Body of pancreas (tissue), 4 donors: ENCODE measurements at places on chromosomes 16 and 17. TPM values are rescaled to one million over a fixed set of nuclear protein-coding genes. Genes with fewer than 3 reads are reported as not detected.

GRCh38 chr16:57637424-57637823 is 9.0 kb downstream of the ADGRG1 start:
- H3K36me3 ChIP-seq: no peaks in the 10 kb centered on the region
- DNase-seq: no peak
- H3K27ac ChIP-seq: peak overlapping the region; percentile 75
- H3K4me3 ChIP-seq: no peak overlapping the region
- peaks cover 97% of the 10 kb centered on the region for H3K4me1 ChIP-seq

- H3K4me1 ChIP-seq: no peaks in the 10 kb centered on the region
- H3K4me3 ChIP-seq: no peak overlapping the region
- DNase-seq: peak; percentile 16
- H3K27ac ChIP-seq: no peak overlapping the region
These were observed 23.4 kb downstream of the RBL2 start for GRCh38 chr16:53457670-53458069.

DNA sequence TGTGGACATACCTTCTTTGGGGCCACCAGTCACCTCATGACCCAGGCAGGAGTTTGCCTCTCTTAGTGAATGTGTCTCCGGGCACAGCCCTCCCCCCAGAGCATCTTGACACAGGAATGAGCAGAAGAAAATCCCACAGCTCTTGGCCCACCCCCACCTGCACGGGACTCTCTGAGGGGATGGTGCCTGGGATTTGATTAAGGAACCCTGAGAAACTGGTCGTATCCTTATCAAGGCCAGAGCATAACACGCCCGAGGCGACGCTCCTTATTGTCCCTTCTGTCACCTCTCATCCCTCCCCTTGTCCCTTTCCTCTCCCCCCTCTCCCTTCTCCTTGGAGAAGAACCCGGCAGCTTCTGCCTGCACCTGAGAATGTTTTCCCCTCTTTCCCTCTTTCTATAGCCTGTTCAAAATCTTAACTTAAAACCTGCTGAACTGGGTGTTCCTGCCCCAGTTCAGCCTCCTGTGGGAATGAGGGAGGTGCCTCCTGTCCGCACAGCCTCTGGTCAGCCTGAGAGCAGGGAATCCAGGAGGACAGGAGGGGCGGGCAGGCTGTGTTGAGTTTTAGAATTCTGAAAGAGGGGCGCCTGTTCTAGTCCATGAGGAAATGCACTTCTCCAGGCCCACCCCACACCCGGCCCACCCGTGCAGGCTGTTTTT is 140.7 kb upstream of the PLCG2 start:
- H3K27me3 ChIP-seq: no peaks in the 10 kb centered on the region
- no peaks in the 10 kb centered on the region for H3K36me3 ChIP-seq
- H3K4me1 ChIP-seq: peaks cover 15% of the 10 kb centered on the region
- DNase-seq: no peak

DNA sequence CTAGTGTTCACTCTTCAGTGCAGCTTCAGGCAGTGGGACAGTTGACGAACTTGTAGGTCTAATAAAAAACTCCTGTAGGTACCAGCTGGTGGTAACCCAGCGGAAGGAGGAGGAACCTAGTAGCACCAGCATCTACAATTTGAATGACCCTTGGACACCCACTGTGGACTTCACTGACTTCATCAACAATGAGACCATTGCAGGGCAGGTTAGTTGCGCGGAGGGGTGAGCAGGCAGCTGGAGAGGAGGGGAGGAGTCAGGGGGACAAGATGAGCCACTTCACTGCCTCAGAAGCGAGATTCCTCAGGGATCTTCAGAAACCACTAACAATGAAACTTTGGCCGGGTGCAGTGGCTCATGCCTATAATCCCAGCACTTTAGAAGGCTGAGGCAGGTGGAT is 22.3 kb downstream of the AOC3 start:
- H3K27ac ChIP-seq: no peak overlapping the region
- H3K4me3 ChIP-seq: no peak overlapping the region
- no peak for DNase-seq
- no peaks in the 10 kb centered on the region for H3K27me3 ChIP-seq
- no peaks in the 10 kb centered on the region for H3K36me3 ChIP-seq

- peak overlapping the region; percentile 73 for H3K27ac ChIP-seq
- peak; percentile 50 for DNase-seq
- H3K4me1 ChIP-seq: peaks cover 67% of the 10 kb centered on the region
- no peaks in the 10 kb centered on the region for H3K27me3 ChIP-seq
- H3K4me3 ChIP-seq: peak overlapping the region; percentile 24
- H3K36me3 ChIP-seq: no peaks in the 10 kb centered on the region
These were observed 70.8 kb downstream of the ABR start for GRCh38 chr17:1108765-1109605.

Gene MBTPS1
- 75.5 TPM for total RNA-seq

Gene TNP2
- not detected for total RNA-seq

Gene TLCD3B
- total RNA-seq: not detected
